ENCODE measurements at places on chromosomes 11 and 22.

- no peak for DNase-seq
Observed at GRCh38 chr11:3095712-3096361, 38.6 kb upstream of the CARS1 start.

- DNase-seq: no peak
Observed at GRCh38 chr22:26724414-26724813, 67.0 kb downstream of the MIAT start.

DNA sequence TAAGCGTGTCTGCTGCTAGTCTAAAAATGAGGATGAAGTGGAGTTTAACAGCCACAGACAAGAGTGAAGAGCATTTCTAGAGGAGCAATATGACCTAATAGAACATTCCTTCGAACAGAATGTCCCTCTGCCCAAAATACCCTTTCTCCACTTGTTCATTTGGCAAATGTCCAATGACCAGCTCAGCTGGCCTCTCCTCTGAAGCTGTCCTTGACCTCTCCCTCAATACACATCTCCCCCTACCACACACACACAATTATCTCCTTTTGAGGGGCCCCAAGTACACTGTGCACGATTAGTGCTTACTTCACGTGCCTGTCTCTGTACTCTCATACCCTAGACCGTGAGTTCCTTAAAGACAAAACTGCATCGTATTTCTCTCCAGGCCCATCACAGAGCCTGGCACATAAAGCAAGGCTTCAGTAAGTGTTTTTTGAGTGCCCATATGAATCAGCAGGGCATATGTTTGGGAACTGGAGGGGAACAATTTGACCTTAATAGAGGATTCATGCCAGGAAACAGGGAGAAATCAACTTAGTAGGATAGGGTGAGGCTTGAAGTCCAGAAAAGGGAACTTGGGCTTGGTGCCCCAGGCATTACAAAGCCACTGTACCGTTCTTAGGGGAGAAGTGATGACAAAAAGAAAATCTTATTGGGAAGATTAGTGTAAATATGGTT lies 18.1 kb upstream of the NCAM1 start:
- no peak for DNase-seq

DNA sequence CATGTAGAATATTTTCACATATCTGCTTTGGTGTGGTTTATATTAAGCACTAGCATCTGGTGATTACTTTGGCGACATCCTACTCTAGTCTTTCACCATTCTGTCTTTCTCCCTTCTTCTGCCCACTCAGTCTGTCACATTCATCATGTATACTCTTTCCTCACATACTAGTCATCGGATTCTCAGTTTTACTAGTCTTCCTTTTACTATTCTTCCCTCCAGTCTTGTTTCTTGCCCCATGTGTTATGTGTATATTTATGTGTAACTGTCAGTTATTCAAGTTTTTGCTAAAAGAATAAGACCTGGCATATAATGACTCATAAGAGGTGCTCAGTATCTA lies 4.6 kb upstream of the DIXDC1 start:
- peak; percentile 75 for DNase-seq

GRCh38 chr11:120344302-120345004 lies 8.2 kb downstream of the ARHGEF12 start:
- DNase-seq: peak; percentile 87

DNA sequence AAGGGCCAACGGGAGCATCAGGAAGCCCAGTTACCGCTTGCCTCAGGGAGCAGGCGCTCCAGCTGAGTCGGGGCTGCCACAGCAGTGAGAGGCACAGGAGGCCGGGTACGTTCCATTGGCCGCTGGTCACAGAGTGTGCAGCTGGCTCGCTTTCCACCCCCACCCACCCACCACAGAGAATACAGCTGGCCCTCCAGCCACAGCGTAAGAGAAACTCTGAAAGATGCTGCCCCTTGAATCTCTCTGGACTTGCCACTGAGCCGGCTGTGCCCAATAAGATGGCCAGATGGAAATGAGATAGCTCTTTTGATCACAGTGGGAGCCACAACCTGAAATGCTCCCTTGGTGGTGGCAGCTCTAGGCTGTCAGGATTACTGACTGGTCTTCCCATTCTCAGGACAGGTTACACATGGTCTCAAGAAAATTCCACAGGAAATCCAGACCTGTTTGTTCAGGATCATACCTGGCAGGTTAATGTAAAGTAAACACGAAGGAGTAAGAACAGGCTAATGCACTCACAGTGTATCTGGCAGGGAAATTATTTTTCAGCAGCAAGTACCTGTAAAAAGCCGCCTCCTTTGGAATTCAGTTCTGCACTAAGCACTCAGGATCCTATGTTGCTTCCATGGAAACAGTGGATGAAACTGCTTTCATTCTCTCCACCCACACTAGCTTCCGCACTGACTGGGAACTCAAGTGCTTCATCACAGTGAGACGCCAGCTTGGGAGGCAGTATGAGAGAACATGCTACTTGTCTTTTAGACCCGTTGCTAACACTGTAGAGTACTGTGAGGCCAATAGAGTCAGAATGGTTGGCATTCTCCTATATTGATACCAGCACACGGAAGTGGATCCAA lies 16.5 kb downstream of the SIAE start:
- DNase-seq: no peak

DNA sequence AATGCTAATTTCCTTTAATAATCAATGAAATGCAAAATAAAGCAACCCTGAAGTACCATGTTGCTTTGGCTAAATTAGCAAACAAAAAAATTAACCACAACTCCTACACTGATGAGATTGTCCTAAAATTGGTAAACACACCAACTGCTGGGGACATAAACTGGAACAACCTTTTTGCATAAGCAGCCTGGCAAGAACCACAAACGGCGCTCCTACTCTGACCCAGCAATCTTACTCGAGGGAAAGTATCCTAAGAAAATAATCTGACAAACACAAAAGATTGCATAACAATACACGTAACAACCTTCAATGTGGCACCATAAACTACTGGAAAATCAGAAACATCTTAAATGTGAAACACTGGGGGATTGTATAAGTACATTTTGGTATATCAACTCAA lies 189.8 kb upstream of the PITPNB start:
- DNase-seq: no peak

GRCh38 chr11:115845872-115846271 lies 341.7 kb upstream of the CADM1 start:
- no peak for DNase-seq

GRCh38 chr11:112631333-112631732 lies 329.9 kb upstream of the NCAM1 start:
- no peak for DNase-seq

GRCh38 chr11:125431481-125431880 lies 64.6 kb downstream of the FEZ1 start:
- no peak for DNase-seq

DNA sequence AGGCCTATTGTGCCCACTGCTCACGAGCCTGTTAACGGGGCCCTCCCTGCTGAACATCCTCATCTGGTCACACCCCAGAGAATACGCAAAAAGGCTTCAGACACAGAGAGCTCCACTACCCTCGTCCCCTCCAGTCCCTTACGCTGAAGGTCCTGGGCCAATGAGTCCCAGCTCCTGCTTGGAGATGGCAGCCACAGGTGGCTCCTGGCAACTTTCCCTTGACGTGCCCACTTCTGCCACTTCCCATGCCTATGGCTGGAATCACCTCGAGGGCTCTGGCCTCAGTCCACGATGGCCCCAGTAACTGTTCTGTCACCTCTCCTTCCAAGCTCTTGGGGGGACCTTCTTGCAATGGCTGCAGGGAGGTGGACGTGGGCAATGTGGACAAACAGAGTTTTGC lies 12.7 kb downstream of the PHF21B start:
- no peak for DNase-seq

DNA sequence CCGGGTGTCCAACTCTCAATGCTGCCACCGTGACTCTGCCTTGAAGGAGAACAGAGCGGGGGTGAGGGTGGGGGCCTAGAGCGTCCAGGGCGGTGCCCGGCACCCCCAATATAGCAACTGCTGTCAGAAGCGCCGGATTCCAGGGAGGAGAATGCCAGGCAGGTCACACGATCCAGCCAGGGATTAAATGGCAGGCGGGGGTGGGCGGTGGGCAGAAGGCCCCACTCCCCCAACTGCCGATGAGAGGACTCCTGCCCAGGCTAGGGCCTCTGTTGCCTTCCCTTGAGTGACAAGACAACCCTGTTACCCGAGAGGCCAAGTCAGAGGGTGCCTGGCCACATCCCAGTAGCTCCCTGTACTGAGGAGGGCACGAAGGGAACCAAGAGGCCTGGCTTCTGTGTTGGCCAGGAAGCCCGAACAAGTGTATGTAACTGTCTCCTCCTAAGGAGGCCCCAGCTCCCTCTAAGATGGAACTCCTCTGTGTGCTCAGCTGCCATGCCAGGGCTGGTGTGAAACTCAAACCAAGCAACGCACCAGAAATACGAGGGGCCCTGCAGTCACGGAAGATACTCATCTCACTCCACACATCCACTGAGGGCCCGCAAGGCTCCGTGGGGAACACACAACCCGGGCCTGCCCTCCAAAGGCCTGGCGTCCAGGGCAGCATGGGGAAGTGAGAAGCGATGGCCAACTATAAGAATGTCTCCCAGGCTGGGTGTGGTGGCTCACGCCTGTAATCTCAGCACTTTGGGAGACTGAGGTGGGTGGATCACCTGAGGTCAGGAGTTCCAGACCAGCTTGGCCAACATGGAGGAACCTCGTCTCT lies 3.0 kb downstream of the PACSIN3 start:
- no peak for DNase-seq

DNA sequence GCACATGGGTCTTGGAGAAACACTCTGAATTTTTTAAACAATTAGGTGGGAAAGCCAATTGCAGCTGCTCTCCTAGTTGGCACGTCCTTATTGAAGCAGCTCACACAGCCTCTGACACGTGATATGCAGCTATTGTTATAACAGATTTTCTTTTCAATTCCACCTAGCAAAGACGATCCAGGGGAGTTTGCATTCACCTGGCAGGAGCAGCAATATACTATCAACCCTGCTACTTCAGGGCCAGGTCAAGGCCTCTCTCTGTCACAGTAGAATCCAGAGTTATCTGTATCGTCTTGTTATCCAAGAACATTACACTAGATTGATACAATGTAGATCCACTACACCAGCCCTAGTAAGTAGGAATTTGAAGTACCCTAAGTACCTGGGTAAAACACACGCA lies 8.3 kb downstream of the KRTAP5-11 start:
- DNase-seq: no peak

GRCh38 chr22:41828516-41828915 lies 4.4 kb upstream of the SREBF2 start:
- no peak for DNase-seq

GRCh38 chr11:87019613-87020271 lies 18.0 kb upstream of the TMEM135 start:
- DNase-seq: no peak

DNA sequence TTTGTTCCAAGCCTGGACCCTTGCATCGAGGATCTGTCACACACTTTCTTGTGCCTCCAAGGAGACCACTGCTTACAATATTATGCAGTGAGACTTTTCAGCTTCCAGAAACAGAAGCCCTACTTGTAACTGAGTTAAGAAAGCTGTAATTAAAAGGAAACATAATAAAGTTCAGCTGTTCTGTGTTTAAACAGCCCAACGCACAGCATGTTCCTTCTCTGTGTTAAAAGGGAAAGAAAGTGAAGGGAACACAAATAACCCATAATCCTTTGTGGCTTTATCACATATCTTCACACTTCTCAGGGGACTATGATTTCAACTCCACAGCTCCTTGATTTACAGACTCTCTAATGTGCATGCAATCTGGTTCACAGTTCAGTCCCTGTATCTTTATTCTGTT lies 200.3 kb upstream of the MTNR1B start:
- no peak for DNase-seq

- DNase-seq: no peak
Observed at GRCh38 chr11:40597546-40598113, 861.8 kb downstream of the LRRC4C start.

DNA sequence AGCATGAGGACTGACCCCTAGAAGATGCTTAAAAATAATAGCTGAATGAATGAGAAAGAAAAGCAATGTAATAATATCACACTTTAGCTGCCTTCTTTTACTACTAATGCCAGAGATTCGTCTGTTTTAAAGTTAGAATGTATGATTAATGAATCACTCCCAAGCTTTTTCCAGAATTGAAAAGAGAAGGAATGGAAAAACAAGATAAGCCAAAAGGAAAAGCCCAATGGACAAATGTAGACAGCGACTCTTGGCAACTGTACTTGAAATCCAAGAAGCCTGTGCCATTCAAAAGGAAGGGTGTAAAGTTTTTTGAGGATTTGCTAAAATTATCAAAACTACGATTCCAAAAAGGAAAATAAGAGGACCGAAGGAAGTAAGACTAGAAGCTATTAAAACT lies 40.8 kb upstream of the PAMR1 start:
- DNase-seq: no peak

DNA sequence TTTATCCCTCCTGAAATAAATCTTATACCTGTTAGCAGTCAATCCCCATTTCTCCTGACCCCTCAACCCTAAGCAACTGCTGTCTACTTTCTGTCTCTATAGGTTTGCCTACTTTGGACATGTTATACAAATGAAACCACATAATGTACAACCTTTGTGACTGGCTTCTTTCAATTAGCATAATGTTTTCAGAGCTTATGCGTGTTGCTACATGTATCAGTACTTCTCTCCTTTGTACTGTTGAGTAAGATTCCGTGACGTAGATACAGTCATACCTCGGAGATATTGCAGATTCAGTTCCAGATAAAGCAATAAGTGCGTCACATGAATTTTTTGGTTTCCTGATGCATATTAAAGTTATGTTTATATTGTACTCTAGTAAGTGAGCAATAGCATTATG lies 127.3 kb downstream of the MORC2 start:
- DNase-seq: no peak

- DNase-seq: peak; percentile 4
Observed at GRCh38 chr11:124670732-124671131, 2.8 kb downstream of the SIAE start.

- no peak for DNase-seq
Observed at GRCh38 chr11:92227959-92228935, 3.6 kb downstream of the FAT3 start.

DNA sequence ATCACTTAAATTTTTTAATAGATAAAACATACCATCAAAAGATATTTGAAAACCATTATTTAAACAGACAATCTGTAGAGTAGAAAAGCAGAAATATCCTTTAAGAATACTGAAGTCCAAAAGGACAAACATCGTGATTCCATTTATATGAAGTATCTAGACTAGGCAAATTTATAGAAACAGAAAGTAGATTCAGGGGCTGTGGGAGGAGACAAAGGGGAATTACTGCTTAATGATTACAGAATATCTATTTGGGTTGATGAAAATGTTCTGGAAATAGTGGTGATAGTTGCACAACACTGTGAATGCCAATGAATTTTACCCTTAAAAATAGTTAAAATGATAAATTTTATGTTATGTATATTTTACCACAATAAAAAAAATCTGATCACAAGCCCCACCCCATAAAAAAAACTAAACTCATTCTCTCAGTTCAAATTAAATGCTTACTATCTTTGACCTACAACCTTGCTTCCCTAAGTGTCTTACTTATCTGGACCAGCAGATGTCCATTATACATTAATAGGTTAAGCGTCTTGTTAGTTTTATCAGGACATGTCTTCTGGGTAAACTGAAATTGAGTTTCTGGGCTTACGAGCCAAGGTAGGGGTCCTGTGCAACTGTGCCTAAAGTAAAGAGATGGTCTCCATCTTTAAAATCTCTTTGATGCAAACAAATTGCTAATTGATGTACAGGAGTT lies 86.3 kb downstream of the FCHSD2 start:
- no peak for DNase-seq

Measured in activated CD4-positive, alpha-beta T cell treated with anti-CD3 and anti-CD28 coated beads, Interleukin-2, Interleukin-4, amounts not matched to agents 100 ng/mL and 50 ng/mL, durations not matched to agents 16 hours and 8 hours (primary cell).